M059J (cell line): ENCODE measurements at places on chromosomes 3 and 15. TPM values are rescaled to one million over a fixed set of nuclear protein-coding genes. Genes with fewer than 3 reads are reported as not detected.

DNA sequence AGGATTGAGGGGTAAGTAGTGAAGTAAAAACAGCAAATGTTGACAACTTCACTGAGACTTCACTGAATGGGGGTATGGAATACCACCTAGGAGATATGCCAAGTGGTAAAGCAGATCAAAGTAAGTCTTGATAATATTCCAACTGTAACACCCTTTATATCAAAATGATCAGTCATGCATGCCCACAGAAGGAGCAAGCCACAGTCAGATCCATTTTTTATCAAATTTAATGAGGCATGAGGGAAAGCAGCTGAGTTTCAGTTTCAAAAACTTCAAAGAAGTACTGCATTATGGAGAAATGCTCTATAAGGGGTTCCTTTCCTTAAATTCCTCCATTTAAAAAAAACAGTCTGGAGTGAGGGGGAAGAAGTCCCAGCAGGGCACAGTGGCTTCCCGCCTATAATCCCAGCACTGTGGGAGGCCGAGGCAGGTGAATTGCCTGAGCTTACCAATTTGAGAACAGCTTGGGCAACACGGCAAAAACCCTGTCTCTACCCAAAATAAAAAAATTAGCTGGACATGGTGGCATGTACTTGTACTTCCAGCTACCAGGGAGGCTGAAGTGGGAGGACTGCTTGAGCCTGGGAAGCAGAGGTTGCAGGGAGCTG, 56.9 kb downstream of the TJP1 start:
- no peak for DNase-seq

Gene INTS14
- 35.9 and 55.3 TPM in 2 replicates for total RNA-seq

Gene NR1I2
- total RNA-seq: not detected in 2 replicates

DNA sequence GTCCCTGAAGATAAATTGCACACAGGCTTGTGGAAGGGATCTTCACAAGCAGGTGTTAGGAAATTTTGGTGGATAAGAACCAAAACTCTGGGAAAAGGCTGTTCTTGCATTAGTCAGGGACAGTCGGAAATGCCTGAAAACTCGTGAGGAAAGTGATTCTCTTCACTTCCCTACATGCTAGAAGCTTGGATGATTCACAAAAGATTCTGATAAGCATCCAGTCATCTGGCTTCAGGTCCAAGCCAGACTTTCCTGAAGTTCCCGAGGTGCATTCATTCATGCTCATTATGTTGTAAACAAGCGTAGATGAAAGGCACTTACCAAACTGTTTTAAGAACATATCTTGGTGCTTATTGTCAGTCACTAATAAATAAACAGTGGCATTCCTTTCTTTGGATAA, 1028.7 kb downstream of the NTRK3 start:
- peak; percentile 82 for DNase-seq

DNA sequence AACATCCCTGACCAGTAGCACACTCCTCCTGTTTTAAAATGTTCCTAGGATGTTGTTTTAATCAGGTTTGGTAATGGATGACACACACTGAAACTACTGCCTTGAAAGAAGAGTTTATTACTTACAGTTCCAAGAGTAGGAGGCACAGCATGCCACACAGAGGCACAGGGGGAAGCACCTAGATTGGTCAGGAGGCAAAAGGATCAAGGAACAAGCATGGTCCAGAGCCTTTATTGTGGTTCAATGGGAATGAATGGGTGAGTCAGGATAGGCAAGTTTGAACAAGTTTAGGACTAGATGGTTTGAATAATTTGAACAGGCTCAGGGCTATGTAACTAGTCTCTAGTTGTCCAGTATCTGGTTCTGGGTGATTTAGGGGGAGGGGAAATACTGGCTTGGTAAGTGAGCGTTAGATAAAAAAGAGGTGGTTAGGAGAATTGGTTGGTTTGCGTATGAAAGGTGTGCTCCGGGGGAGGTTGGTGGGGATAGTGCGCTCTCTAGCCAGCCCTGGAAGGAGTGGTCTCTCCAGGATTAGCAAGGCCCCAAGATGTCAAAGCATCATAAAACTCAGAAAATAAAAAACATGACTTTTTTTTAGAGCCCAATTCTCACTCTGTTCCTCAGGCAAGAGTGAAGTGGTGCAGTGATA, 35.1 kb downstream of the TMOD3 start:
- peak; percentile 50 for DNase-seq

Gene PLA2G4E
- not detected in 2 replicates for total RNA-seq

DNA sequence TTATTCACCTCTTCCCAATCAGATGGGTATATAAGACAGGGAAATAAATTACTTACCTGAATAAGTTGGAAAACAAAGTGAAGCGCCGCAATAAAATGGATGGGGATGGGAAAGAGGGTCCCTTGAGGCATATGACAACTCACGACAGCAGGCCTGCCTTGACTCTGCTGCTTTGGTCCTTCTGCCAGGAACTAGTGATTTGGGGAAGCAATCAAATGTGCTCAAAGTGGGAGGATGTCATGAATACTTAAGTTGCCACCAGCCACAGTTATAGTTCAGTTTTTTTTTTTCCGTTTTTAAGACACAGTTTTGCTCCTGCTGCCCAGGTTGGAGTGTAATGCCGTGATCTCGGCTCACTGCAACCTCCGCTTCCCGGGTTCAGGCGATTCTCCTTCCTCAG, 4.6 kb downstream of the PARL start:
- no peak for DNase-seq

DNA sequence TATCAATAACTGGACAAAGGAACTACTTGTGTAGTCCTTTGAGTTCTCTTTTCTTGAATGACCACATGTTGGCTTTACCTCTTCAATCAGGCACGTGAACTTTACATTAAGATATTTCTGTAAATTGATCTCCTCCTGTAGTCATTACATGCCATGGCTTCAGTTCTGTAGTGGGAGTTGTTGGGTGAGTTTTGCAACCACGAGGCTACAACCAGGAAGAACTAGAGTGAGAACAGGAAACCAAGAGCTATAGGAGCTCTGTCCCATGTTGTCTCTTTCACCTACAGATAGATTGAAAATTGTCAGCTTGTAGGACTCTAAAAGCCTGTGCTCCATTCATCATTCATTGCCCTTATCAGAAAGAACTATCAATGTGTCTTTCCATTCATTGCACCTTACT, 2.0 kb downstream of the RSRC1 start:
- DNase-seq: no peak

GRCh38 chr3:15629860-15630597, 28.5 kb downstream of the BTD start:
- peak; percentile 83 for DNase-seq

DNA sequence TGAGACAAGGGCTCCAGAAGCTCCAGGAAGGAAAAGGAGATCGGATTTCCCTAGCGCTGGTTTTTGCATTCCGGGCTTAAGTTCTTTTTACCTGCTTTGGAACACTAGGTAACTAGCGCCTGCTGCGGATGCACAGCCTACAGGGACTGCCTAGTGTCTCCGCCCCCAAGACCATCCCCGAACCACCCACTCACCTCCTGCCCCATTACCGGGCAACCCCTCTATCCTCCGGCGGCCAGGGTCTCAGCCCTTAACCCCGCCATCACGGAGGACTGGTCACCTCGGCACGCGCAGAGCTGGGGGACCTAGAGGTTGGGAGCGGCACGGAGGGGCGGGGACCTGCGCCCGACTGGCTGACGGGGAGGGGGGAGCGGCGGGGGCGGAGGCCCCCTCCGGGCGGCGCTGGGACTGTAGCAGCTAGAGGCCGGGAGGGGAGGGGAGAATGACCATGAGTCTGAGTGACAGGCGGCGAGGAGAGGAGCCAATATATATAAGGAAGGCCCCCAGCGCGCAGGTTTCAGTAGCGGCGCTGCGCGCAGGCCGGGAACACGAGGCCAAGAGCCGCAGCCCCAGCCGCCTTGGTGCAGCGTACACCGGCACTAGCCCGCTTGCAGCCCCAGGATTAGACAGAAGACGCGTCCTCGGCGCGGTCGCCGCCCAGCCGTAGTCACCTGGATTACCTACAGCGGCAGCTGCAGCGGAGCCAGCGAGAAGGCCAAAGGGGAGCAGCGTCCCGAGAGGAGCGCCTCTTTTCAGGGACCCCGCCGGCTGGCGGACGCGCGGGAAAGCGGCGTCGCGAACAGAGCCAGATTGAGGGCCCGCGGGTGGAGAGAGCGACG, at the start of gene DLL4:
TSS of gene DLL4 (plus strand) at position 520 of the 839 bp plus-strand sequence. CDS start 329 bp downstream, outside the sequence.
- peak; percentile 75 for DNase-seq

GRCh38 chr3:57764794-57765193, 8.7 kb downstream of the SLMAP start:
- DNase-seq: no peak

GRCh38 chr15:68469162-68470048, 37.4 kb upstream of the ITGA11 start:
- DNase-seq: peak; percentile 69

DNA sequence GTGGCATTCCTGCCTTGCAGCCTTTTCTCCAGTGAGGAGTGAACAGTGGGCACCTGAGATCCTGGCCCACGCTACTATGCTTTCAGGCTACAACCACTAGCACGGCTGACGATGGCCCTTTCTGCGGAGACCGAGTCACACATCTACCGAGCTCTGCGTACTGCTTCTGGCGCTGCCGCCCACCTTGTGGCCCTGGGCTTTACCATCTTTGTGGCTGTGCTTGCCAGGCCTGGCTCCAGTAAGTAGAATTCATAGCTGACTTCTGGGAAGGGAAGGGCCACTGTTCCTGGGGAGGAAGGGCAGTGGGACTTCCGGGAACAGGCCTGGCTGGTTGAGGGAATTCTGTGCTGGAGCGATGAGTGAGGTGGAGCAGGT, 648 bp downstream of the CYB561D2 start:
- DNase-seq: no peak

- no peak for DNase-seq
These were observed 65.5 kb upstream of the ZBTB20 start for GRCh38 chr3:115212615-115213014.

GRCh38 chr3:116233711-116234357, 211.5 kb downstream of the LSAMP start:
- no peak for DNase-seq

Gene MYEF2
- total RNA-seq: 13.6 and 17.5 TPM in 2 replicates

- no peak for DNase-seq
These were observed 21.7 kb downstream of the LRRK1 start for GRCh38 chr15:100940767-100941379.

DNA sequence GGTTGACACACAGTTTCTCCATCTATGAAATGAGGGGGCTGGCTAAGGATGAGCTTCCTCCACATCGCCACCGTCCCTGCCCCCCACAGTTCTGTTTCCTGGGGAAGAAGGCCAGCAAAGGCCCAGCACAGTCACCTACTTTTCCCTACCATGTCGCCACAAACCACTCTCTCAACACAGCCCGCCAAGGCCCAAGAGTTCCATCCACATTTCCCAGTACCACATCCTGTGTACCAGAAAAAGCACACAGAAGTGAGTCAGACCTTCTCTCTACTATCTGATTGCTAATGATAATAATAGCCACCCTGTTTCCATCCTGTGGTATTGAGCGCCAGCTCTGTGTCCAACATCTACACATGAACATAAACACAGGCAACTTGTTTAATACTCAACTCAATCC, 30.3 kb upstream of the C15orf39 start:
- DNase-seq: peak; percentile 95

GRCh38 chr3:184512621-184513020, 49.0 kb upstream of the EPHB3 start:
- no peak for DNase-seq
